ENCODE measurements at places on chromosomes 3 and 15.

DNA sequence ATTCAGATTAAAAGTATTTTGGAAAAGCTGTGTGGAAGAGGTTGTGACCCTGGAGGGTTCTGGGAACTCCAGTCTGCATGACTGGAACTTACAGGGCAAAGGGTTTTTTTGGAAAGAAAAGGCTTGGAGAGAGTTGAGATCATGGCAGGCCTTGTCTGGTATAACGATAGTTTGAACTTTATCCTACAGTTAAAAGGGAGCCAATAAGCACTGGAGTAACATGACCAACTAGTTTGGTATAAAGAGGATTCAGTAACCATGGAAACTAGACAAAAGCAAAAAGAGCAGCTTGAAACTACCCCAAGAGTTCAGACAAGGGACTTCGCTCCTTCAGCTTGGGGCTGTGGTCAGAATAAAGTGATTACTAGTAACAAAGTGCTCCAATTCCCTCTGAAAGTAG lies 151.2 kb upstream of the TMCO5A start:
- no peak for DNase-seq

- DNase-seq = no peak
Observed at GRCh38 chr3:4670352-4670751, 177.2 kb downstream of the ITPR1 start.

GRCh38 chr15:27070841-27071240 lies 99.9 kb downstream of the GABRG3 start:
- DNase-seq = no peak

DNA sequence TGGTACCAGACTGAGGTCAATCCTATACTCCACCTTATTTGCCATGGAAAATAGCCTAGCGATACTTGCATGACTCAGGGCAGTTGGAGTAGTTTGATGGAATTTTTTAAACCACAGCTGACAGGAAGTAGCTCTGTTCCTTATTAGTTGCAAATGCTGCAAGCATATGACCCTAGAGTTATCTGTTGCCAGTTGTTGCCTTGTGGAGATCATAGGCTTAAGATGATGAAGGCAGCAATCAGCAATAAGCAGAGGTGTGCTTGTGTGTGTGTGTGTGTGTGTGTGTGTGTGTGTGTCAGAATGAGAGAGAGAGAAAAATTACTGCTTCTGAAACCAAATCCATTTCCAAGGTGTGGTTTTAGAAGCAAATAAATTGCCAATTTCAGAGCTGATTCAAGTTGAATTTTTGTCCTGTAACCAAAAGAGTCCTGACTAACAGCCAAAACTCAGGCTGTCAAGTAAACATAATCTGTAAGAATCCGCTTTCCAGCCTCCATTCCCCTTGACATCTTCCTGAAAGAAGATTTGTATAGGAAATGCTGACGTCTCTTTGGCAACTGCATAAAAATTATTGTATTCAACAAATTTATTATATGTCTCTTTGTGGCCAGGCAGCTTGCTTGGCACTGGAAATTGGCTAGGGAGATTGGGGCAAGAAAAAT lies 141.2 kb downstream of the SERPINI1 start:
- peak; percentile 88 for DNase-seq

DNA sequence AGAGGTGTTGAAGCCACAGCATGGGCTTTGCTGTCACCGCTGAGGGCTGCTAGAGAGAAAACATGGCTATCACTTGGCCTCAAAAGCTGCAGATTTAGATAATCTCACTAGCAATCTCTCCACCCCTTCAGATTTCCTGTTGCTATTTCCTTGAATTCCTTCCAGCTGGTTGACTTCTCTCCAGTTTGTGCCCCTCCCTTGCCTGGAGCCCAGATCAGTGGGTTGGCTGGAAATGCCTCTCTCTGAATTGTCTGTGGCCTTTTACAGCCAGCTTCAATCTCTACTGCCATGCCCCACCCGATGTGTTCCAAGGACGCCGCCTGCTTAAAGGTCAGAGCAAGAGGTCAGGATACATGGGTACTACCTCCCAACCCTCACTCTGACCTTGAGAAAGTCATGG lies 294.1 kb downstream of the NTRK3 start:
- DNase-seq = no peak

DNA sequence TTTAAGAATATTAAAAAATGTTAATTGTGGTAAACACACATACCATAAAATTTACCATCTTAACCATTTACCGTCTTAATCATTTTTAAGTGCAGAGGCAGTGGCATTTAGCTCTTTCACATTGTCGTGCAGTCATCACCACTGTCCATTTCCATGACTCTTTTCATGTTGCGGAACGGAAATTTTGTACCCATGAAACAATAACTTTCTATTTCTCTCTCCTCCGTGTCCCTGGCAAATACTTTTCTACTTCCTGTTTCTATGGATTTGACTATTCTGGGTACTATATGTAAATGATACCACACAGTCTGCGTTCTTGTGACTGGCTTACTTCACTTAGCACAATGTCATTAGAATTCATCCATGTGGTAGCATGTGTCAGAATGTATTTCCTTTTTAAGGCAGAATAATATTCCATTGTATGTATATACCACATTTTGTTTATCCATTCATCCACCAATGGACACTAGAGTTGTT lies 27.9 kb downstream of the AKAP13 start:
- DNase-seq = no peak

- no peak for DNase-seq
Observed at GRCh38 chr15:78050441-78050809, 27.1 kb downstream of the TBC1D2B start.
